ENCODE measurements at places on chromosomes 7 and 10.

DNA sequence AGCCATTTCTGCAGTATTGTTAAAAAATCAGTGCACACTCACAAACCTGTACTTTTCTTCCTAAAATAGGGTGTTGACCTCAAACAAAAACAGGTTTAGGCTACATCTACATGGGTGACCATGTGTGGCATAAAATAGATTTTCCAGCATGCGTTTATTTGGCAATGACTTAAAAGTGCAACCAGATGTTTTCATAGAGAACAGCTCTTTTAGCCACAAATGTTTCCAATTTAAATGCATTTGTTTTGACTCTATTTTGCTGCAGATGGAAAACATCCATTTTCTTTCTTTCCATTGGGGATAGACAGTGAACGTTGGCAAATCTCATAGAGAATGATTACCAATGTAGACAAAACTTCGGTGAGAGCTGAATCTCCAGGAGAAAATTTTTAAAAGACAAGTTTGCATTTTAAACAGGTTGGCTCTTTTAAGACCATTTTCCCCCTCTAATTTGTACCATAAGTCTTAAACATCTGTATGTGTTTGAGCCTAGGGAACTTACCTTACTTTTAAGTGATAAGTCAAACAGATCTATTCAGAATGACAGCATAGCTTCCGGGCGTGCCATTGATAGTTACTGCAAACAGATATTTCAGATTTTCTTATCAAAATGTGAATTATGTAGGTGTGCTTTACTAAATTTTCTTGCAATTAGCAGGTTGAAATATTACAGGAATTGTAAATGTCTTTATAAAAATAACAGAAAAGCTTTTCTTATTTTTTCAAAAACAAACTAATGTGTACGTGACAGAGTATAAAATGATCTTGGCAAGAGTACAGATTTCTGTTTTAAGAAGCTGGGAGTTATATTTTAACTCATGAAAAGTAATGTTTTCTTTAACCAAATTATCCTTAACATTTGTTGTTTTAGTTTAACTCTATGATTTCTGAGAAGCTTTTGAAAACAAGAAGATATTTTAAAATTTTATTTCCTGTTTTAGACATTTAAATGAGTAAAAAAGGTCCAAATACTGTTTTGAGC lies 144.9 kb downstream of the HGF start:
- DNase-seq, result no peak

DNA sequence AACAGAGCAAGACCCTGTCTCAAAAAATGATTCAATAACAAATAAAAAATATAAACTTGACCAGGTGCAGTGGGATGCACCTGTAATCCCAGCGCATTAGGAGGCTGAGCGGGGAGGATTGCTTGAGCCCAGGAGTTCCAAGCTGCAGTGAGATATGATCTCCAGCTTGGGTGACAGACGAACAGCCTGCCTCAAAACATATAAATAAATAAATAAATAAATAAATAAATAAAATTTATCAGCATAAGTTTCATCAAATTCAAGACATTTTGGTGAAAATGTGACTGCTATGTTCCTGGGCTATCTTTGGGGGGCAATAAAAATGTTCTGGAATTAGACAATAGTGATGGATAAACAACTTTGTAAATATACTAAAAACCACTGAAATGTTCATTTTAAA lies 4.8 kb upstream of the EIF4EBP2 start:
- DNase-seq, result no peak

GRCh38 chr7:99955247-99955646 lies 20.6 kb downstream of the AZGP1 start:
- no peak for DNase-seq

- no peak for DNase-seq
These were observed 69.3 kb downstream of the DLG5 start for GRCh38 chr10:77857272-77857671.

- no peak for DNase-seq
These were observed 9.9 kb downstream of the ZNF511 start for GRCh38 chr10:133318494-133319127.

GRCh38 chr10:109647627-109648026 lies 275.7 kb downstream of the XPNPEP1 start:
- no peak for DNase-seq

- DNase-seq, result no peak
These were observed 2.3 kb downstream of the ZC3HC1 start for GRCh38 chr7:130048906-130049305.

DNA sequence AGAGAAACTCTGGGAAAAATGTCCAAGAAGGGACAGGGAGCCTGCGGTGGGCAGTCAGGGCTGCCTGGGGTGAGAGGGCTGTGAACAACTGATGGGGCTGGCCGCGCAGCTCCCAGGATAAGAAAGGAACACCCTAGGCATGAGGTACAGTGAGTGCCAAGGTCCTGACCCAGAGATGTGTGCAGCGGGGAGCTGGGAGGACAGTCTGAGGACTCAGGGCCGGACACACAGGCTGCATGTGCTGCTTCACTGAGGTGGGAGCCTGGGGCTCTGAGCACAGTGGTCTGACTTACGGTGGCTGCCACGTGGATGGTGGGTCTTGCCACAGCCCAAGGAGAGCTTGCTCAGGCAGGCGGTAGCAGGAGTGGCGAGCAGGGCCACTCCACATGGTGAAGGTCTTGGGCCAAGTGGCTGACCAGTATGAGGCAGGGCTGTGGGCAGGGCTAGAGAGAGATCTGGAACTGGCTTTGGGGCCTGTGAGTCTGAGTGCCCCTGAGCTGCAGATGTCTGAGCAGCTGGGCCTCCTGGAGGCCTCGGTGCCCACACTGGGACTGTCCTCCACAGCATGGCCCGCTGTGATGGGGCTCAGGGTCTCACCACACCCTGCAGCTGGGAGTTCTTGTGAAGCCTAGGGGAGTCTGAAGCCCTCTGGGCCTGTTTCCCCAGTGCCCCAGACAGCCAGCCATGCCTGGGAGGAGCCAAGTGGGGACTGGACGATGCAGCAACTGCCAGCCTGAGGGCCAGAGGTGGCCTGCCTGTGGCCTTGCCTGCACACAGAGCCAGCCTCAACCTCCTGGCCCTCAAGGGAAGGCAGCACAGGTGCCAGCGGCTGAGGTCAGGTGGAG lies 60.3 kb downstream of the RASGEF1A start:
- no peak for DNase-seq

GRCh38 chr10:124918191-124918830 lies 23.6 kb upstream of the ZRANB1 start:
- no peak for DNase-seq

DNA sequence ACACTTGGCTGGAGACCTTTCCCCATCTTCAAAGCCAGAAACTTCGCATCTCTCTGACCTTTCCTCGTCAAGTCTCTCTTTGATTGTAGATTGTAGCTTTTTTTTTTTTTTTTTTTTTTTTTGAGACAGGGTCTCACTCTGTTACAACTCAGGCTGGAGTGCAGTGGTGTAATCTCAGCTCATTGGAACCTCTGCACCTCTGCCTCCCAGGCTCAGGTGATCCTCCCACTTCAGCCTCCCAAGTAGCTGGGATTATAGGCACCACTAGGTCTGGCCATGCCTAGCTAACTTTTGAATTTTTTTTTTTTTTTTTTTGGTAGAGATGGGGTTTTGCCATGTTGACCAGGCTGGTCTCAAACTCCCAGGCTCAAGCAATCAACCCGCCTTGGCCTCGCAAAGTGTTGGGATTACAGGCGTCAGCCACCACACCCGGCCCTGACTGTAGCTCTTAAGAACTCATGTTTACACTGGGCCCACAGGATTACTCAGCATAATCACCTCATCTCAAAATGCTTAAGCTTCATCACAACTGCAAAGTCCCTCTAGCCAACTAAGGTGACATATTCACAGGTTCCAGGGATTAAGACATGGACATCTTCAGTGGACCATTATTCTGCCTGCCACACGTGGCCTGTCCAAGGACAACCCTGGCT lies 11.7 kb downstream of the POLL start:
- DNase-seq, result peak; percentile 8

- DNase-seq, result no peak
These were observed 84.9 kb upstream of the TCERG1L start for GRCh38 chr10:131396121-131397050.

DNA sequence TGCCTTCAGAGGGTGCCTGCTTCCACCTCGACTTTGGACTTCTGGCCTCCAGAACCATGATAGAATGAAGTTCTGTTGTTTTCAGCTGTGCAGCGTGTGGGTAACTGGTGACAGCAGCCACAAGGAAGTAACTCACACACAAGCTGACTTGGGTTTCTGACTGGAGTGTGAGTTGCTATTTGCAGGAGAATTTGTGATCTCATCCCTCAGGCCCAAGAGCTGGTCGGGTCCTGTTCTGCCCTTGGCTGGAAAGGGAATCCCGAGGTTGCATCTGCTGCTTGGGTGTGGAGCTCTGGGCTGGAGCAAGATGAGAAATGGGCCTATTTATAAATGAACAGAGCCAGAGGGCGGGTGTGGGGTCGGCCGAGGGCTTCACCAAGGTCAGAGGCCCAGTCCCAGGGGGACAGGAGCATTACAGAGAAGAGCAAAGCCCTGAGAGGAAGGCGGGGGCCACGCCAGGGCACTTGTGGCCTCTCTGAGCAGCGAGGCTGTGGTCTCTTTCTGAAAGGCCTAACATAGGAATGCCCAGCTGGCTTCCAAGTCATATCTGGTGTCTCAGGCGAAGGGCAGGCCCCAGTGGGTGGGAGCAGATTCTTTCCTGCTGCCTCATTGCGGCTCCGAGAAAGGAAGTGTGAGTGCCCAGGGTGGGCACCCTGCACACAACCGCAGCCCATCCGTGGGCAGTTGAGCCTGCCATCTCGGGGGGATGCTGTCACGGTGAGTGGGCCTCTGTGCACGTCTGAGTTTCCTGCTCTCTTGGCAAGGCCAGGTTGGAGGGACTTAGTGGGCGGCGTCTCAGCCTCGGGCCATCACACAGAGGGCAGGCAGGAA lies 26.5 kb upstream of the C10orf71 start:
- DNase-seq, result no peak

DNA sequence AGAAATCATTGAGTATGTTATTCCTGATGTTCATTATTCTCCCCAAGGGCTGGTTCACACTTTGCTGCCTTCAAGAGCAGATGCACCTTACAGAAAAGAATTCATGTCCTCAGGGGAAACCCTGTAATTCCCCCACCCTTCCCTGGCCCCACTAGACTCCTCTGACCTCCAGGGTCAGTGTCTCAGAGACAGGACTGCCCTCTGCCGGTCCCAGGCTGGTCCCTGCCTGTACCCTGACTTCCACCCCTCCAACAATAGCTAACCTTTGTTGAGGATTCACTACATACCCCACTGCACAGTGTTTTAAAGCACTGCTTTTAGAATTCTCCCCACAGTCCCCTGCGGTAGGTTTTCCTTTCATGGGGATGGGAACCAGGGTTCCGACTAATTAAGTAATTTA lies 4.4 kb upstream of the SEPHS1 start:
- no peak for DNase-seq

Data from non-pigmented ciliary epithelial cell (primary cell).